ENCODE measurements at places on chromosomes 5 and 9.

- DNase-seq = no peak
These were observed 22.8 kb upstream of the CERCAM start for GRCh38 chr9:128397831-128398230.

GRCh38 chr9:109455391-109455790, 42.7 kb downstream of the PTPN3 start:
- DNase-seq = no peak

GRCh38 chr9:121322037-121322736, 47.9 kb downstream of the STOM start:
- DNase-seq = peak; percentile 60

DNA sequence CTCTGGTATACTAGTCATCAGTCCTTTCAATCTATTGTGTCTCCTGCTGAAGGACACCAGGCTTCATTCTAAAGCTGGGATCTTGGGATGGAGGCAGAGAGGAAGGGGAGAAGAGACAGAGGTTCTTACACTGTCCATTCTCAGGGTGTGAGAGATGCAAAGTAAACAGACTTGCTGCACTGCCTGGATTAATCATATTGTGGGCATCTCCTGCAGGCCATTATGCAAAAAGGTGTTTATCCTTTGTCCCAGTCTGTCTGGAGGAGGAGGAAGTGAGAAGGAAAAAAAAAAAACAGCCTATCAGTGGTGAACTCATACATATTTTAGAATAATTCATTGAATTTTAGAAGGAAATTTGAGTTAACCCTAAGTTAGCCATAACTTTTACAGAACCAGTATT, 92.9 kb upstream of the TNPO1 start:
- no peak for DNase-seq

DNA sequence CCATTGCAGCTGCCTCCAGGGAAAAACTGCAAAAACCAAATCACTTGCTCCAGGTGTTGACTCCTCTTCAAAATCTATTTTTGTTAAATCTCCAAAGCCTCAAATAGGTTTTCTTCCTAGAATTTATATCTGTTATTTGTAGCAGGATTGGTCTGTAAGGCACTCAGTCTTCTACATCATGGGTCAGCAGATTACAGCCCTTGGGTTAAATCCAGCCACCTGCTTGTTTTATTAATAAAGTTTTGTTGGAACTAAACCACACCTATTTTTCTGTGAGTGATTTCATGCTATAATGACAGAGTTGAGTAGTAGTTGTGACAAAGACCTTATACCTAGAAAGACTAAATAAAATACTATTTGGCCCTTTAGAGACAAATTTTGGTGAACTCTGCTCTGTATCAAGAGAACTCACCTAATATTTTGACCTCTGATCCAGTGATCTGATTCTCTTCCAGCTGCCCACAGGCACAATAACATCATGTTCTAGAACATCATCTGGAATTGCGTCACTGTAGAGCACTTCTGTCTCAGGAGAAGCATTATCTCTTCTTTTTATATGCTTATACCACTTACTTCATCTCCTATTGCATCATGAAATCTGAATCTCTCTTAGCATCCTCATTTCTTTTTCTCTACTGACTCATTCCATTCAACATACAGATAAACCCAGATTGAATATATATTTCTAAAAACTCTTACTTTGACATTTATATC, 130.1 kb downstream of the RPS23 start:
- peak; percentile 18 for DNase-seq

GRCh38 chr9:36144309-36145232, 8.0 kb downstream of the GLIPR2 start:
- DNase-seq = peak; percentile 2

DNA sequence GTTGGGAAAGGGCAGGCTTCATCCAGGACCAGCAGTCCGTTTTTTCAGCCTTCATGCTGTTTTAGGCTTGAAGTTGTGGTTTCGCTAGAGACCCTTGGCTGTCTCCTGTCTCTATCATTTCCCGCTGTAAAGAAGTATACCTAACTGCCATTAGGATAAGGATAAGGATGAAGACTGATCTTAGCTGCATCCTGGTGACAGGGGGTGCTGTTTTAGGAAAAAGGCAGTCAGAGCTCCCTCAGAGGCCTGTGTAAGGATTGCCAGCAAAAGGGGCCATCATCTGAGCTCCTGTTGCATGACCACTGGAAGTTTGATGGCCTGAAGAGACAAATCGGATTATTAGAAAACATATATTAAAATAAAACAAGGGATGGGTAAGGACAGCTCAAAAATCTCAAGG, 64.8 kb upstream of the FGF10 start:
- no peak for DNase-seq

DNA sequence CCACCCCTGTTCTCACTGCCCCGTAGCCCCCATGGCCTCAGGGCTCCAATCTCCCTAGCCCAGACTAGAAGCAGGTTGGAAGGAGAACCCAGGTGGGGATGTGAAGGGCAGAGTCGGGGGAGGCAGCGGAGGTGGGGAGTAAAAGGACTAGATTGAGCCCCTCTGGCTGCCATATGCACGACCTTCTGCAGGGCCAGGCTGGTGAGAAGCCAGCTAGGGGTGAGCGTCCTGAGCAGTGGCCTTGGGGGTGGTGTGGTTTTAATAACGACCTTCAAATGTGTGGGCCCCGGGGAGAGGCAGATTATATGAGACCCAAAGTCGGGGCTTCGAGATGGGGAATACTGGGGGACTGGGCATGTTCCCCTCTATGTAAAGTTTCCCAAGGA, 139.5 kb downstream of the C9orf50 start:
- DNase-seq = no peak

GRCh38 chr9:105244734-105245028, 230 bp downstream of the SLC44A1 start:
- DNase-seq = no peak

- no peak for DNase-seq
These were observed 10.3 kb downstream of the RUSC2 start for GRCh38 chr9:35500130-35500748.

DNA sequence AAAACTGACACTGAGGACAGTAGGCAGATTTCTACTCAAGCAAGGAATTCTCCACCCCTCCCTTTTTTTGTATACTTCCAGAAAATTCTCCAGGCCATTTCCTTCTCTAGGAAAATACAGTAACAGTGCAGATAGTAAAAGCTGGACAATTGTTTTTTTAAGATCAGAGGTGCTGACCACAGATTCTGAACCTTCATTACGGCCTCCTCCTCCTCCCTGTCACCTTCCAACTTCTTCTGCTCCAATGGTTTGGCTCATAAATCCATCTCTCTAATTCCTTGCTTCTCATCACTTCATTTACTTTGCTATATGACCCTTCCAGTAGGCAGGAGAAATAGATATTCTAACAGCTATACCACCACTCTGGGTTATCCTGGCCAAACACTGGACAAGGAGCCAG, 220.6 kb downstream of the FBN2 start:
- DNase-seq = no peak

- no peak for DNase-seq
These were observed 102.2 kb upstream of the STC2 start for GRCh38 chr5:173430394-173430793.

DNA sequence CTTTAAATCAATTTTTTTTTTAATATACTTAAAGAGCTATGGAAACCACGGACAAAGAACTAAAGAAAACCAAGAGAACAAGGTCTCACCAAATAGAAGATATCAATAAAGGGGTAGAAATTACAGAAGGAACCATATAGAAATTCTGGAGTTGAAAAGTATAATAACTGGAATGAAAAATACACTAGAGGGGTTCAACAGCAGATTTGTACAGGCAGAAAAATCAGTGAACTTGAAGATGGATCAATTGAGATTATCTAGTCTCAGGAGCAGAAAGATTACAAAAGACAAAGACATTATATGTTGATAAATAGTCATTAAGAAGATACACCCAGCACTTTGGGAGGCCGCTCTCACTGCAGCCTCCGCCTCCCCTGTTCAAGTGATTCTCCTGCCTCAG, 56.1 kb downstream of the GAPVD1 start:
- DNase-seq = no peak

GRCh38 chr9:127794001-127794791, 8.4 kb downstream of the CDK9 start:
- no peak for DNase-seq

DNA sequence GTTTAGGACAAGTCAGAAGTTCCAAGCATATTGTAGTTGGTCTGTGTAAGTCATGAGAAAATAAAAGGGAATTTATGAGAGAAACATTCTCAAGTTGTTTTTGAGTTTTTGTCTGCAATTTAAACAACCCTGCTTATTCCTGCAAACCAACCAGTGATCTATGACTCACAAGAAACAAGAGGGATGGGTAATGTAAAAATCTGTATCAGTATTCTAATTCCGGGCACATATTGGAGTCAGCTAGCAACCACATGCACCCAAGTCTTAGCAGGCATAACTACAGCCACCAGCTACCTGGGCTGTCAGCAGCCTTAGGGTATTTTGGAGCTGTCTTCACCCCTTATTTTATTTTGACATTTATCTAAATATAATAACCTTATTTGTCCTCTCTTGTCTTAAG, 128.7 kb upstream of the APC start:
- no peak for DNase-seq

GRCh38 chr5:160500786-160501779, 79.4 kb downstream of the PTTG1 start:
- DNase-seq = no peak
